ENCODE measurements at places on chromosomes 13 and 19.

DNA sequence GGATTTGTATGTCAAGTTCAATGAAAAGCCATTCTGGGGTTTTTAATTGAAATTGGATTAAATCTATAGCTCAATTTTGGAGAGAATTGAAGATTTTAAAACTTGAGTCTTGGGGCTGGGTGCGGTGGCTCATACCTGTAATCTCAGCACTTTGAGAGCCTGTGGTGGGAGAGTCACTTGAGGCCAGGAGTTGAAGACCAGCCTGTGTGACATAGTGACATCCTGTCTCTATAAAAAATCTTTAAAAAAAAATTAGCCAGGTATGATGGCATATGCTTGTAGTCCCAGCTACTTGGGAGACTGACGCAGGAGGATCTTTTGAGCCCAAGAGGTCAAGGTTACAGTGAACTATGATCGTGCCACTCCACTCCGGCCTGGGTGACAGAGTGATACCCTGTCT is 41.2 kb downstream of the VAV1 start:
- DNase-seq, result no peak

DNA sequence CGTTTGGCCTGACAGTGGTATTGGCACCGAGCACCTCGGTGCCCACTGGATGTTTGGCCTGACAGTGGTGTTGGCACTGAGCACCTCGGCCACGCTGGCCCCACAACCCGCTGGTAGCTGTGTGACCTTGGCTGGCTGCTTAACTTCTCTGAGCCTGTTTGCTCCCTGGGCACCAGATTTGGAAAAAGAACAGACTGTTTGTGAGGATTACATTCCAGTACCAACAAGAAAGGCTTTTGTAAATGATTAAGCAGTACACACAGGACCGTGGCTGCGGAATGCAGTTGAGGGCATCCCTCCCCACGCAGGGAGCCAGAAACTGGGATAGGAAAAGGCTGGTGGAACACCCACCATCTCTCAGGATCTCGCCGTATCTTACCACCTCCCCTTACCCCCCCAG is 31.9 kb downstream of the SLC25A42 start:
- DNase-seq, result no peak

DNA sequence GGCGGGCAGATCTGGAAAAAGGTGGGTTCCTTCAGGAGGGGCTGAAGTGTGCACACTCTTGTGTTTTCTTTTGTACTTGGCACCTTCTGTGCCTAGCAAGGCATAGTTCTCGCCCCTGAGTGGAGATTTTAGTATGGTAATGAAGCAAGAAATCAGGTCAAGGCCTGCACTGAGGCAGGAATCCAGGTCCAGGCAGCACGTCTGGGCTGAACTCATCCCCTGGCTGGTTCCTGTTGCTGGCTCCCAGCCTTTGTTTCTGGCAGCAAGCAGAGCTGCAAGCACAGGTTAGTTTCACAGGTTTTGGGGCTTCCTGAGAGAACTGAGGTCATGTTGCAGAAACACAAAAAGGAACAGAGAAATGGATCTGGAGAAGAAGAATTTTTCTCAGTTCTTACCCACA is 21.2 kb downstream of the SIGLEC7 start:
- no peak for DNase-seq

DNA sequence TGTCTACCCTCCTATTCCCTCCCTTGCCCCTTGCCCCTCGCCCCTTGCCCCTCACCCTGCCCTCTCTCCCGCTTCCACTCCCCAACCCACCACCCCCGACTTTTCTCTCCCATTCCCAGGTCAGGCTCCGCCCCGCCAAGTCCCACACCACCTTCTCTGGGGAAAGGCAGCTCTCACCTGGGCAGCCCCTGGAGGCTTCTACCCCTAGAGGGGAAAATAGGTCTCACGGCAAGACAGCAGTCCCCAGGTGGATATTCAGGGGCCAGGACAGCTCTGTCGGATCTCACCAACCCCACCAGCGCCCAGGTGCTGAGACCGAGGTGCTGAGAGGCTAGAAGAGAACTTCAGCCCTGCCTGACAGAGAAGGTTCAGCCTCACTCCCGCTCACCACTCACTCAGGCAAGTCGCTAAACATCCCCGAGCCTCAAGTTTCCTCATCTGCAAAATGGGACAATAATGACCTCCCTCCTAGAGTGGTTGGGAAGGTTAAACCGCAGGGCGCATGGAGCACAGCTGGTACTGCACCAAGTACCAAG is 1.4 kb upstream of the ERFL start:
- no peak for DNase-seq

DNA sequence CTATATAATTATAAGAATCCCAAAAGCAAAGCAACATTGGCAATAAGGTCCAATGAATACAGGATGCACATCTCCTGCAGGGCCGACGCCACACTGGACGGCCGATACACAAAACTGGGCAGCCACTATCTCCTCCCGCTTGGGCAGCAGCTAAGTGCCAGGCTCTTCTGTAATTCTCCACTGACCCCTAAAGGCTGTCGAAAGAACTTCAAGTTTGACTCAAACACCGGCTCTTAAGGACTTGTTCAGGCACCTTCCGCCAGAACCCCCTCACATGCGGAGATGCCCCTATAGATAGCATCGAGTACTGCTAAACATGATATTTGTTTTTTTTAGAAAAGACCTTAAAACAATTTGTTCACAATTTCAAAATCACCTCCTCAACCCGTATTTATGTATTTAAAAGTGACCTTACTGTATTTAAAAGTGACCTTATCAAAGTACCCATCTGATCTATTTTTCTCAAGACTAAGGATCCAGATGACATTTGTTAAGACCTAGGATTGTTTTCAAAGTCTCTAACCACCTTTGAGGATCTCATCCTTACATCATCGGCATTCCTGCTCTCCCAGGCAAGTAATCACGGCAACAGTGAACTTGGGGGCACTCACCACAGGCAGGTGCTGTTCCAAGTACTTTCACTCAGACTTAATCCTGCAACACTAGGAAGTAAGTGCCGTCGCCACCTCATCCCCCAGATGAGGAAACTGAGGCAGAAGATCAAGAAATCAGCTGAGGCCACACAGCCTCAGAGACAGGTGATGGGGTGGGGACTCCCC is 77.8 kb downstream of the TUBGCP3 start:
- DNase-seq, result peak; percentile 52

DNA sequence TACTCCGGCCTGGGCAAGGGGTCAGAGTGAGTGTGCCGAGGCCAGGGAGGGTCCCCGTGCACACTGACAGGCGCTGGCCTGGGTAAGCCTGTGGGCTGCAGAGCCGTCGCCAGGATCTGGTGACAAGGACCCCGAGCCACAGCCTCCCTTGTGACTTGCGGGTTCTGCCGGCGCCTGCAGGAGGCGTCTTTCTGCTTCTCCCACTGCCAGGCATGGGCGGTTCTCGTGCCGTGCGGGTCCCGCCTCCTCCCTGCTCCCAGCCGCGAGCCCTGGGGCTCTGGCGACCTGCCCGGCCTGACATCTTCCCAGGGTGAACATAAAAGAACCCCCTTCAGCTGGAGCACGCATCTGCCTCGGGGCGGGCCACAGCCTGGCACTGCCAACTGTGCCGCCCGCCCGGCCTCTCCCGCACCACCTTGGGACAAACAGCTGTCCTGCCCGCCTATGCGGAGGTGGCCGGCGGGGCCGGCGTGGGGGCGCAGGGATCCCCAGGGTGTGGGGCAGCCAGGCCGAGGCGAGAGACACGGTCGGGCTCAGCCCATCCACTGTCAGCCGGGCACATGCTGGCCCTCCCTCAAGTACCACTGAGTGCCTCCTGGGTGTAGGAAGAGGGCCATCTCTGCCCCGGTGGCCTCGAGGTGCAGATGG is 1.5 kb upstream of the HCN2 start:
- peak; percentile 59 for DNase-seq

- no peak for DNase-seq
Measured at GRCh38 chr13:43797159-43797558, 10.4 kb upstream of the ENOX1 start.

GRCh38 chr13:97352815-97353214 is 81.2 kb upstream of the RAP2A start:
- no peak for DNase-seq

- no peak for DNase-seq
Measured at GRCh38 chr13:22082437-22083100, 411.7 kb downstream of the FGF9 start.

GRCh38 chr13:27622102-27622820 is 569 bp downstream of the POLR1D start:
- DNase-seq, result no peak

DNA sequence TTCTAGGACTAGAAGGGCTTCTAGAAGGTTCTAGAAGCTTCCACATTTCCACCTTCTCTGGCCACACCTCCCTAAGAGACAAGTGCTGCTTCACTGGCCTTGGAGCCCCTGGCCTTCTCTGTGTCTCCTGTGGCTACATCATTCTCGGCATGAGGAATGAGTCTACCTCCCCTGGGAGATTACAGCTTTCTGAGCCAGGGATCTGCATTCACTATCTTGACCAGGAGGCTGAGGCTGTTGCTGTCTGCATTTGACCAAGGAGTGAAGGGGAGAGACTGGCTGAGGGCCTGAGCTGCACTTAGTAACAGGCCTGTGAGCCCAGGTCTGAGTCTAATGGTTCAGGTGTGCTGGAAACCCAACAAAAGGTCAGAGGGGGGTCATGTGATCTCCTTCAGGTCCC is 5.3 kb downstream of the CPAMD8 start:
- DNase-seq, result no peak

GRCh38 chr19:21022996-21023395 is 2.5 kb downstream of the ZNF430 start:
- DNase-seq, result no peak

DNA sequence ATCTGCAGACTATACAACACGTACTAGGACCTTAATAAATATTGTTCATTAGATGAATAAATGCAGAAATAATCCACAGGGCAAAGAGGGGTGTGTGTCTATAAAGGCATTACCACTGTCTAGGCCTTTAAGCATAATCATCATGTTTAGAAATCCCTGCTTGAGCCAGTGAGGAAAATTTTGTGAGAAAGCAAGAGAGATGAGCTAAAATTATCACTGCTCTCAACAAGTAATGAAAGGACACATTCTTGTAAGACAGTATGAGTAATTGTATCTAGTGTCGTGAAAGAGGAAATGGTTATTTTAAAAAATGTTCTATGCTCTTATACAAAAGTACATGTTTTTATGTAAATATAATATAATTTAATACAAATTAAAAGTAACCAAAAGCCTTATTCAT is 1699.4 kb downstream of the PCDH9 start:
- peak; percentile 13 for DNase-seq

DNA sequence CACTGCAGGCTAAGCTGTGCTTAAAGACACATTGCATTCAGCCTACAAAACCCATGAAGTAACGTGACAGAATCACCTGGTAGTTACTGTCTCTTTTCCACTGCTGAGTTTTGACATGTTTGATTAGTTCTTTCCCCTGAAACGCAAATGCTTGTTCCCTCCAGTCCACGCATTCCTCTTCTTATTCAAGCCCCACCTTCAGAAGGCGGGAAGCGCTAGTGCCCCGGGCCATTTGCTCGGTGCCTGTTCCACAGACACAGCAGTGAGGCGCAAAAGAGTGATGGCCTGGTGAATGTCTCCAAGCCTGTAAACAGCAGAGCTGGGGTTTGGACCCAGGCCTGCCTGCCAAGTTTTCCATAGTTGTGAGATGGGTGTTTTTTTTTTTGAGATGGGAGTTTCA is 10.9 kb downstream of the ACP4 start:
- no peak for DNase-seq

GRCh38 chr19:33778089-33778791 is 18.4 kb upstream of the KCTD15 start:
- peak; percentile 59 for DNase-seq

DNA sequence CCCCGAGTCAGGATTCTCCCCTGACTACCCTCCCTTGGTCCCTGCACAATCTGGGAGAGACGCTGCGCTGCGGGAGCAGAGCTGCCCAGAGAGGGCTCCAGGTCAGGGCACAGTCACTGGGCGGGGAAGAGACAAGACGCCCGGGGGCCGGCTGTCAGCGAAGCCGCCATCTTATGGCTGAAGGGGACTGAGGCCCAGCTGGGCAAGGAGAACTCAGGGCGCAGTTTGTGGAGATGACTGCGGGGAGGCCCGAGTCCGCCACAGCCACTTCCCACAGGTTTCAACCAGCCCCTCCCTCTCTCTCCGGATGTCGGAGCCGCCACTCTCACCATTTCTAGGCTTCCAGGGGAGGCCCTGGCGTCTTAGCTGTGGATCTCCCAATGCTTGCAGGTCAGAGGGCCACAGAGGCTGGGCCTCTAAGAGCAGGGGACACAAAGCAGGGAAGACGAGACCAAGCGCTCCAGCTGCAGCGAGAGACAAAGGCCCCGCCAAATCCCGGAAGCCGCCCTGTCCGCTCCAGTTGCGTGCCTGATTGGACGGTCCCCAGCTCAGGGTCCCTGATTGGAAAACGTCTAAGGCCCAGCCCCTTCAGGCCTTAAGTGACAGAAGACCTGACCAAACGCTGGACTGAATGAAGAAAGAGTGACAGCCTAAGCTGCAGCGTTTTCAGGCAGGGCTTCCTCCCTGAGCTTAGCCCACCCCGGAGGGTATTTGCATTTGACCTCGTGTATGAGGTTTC is at the start of gene ZNF724:
Gene ZNF724 (minus strand): TSS at position 484 of the 739 bp plus-strand sequence. CDS start 152 bp downstream, at position 332.
- DNase-seq, result peak; percentile 89
